ENCODE measurements at places on chromosomes 5 and 9.

DNA sequence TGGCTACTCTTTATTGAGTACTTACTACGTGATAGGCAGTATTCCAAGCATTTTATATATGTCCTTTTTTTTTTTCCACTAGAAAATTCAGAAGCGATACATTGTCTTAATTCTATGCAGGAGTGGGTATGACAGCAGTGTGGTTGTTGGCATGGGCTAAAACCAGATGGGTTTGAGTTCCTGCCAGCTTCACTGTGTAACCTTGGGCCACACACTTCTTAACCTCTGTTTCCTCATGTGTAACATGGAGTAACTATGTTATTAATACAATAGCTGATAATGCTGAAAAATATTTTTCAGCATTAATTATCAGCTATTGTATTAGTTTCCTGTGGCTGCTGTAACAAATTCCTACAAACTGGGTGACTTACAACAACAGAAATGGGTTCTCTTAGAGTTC lies 12.0 kb downstream of the SNX18 start:
- H3K36me3 ChIP-seq = no peaks in the 10 kb centered on the region
- H3K27me3 ChIP-seq = no peaks in the 10 kb centered on the region
- DNase-seq = no peak
- H3K4me3 ChIP-seq = no peak overlapping the region

DNA sequence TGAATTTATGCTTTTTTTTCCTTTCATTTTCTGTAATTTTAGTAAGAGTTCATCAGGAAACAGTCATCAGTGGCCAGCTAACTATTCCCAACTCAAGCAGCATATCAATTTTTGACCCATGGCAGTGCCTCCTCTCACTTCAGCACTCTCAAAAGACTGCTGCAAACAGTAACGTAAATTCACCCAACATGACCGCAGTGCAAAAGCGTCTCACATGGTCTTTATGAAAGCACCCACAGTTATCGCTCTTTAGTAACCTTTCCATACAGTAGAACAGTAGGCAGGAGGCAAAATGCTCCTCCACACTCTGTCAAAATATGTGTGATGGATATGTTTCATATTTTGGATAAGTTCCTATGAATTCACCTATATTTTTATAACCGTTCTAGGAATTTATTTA lies 48.6 kb downstream of the PARP8 start:
- no peaks in the 10 kb centered on the region for H3K27me3 ChIP-seq
- H3K27ac ChIP-seq = no peak overlapping the region
- H3K36me3 ChIP-seq = no peaks in the 10 kb centered on the region
- DNase-seq = no peak

DNA sequence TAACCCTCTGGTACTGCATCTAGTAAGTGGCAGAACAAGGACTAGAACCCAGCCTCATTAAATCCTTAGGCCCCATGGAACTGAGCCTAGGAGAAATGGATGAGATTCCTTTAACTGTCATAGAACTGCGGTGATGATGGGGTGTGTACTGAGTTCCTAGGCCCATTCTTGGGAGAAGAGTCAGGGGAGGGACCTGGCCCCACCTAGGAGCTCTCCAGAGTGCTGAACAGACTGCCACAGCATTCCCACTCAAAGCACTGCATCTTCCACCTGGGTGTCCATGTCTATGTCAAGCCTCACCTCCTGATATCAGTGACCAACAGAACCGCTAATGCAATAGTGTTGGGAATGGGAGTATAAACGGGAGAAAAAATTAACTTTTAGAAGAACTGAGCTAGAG lies 36.6 kb downstream of the TTLL11 start:
- no peaks in the 10 kb centered on the region for H3K36me3 ChIP-seq
- H3K4me1 ChIP-seq = peaks cover 44% of the 10 kb centered on the region
- no peak overlapping the region for H3K4me3 ChIP-seq
- DNase-seq = peak; percentile 37
- H3K27me3 ChIP-seq = no peaks in the 10 kb centered on the region

- no peaks in the 10 kb centered on the region for H3K4me1 ChIP-seq
- no peak for DNase-seq
- H3K36me3 ChIP-seq = no peaks in the 10 kb centered on the region
- peaks cover 32% of the 10 kb centered on the region for H3K27me3 ChIP-seq
- H3K27ac ChIP-seq = no peak overlapping the region
Observed at GRCh38 chr5:171614511-171614910, 171.1 kb upstream of the SMIM23 start.

DNA sequence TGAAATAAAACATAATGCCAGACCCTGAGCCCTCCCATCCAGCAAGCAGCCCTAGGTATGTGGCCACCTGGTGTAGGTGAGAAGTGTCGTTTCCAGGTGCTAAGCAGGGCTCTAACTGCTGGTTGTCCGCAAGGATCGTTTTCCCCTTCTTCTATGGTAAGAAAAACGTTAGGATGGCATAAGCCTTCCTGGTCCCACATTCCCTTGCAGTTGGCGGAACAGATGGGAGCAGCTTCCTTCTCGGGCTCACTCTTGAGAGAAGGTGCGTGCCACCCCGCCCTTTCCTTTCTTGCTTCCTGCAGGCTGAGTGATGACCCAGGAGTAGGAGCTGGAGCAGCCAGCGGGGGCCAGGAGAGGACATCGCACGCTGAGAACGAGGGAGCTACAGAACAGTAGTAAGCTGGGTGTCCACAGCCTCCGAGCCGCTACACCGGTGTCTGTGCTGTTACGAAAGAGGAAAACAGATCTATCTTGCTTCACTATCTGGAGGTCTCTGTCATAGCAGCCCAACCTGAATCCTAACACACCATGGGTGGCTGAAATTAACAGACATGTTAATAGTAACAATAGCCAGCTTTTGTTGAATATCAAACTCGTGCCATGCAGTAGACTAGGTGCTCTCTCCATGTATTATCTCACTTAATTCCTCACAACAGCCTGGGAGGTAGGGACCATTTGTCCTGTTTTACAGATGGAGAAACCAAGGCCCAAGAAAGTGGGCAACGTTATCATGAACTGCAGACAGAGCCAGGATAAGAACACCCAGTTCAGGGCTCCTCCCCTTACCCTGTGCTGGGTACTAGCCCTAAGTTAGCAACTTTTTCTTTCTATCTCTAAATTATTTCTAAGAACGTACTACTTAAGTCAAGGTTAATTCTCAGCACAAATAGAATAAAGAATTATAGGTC lies 139.8 kb downstream of the COL23A1 start:
- DNase-seq = no peak
- H3K27me3 ChIP-seq = no peaks in the 10 kb centered on the region

- DNase-seq = no peak
- no peaks in the 10 kb centered on the region for H3K36me3 ChIP-seq
- no peaks in the 10 kb centered on the region for H3K4me1 ChIP-seq
- H3K27ac ChIP-seq = no peak overlapping the region
- H3K27me3 ChIP-seq = no peaks in the 10 kb centered on the region
Observed at GRCh38 chr5:138663561-138663960, 88.4 kb upstream of the HSPA9 start.

- no peak for DNase-seq
- no peak overlapping the region for H3K27ac ChIP-seq
- no peaks in the 10 kb centered on the region for H3K27me3 ChIP-seq
- no peaks in the 10 kb centered on the region for H3K36me3 ChIP-seq
- no peak overlapping the region for H3K4me3 ChIP-seq
- no peaks in the 10 kb centered on the region for H3K4me1 ChIP-seq
Observed at GRCh38 chr5:73808911-73809310, 182.9 kb downstream of the ARHGEF28 start.

DNA sequence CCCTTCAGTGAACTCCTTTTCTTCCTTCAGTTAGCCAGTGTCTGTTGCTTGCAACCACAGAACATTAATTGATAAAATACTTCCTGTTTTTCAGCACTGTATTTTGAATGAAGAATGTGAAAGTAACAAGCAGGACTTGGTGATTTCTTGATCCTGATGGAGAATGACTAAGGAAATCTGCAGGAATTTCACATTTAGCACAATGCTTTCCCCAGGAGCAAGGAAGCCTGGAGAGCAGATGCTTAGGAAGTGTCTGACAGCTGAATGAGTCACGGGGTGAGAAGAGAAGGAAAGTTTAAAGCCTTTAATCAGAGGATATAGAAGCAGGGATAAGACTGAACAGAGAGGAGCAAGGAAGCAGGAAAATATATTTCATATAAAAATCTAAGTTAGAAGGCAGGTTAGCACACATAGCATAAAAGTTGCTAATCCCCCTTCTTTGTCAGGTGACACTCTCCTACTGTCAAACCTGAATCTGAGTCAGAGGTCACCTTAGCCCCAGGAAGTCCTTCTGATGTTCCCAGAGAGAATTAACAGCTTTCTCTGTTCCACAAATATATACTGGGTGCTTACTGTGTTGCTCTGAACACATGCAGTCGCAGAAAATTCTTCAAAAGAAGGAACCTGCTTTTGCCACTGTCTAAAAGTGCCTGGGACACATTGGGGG lies 59.7 kb downstream of the GNA14 start:
- no peak overlapping the region for H3K4me3 ChIP-seq
- H3K36me3 ChIP-seq = no peaks in the 10 kb centered on the region
- no peak overlapping the region for H3K27ac ChIP-seq
- peaks cover 10% of the 10 kb centered on the region for H3K4me1 ChIP-seq
- DNase-seq = peak; percentile 90
- H3K27me3 ChIP-seq = 0 out of 2 replicates have a peak, but pooled peaks cover 3% of the 10 kb centered on the region

- H3K36me3 ChIP-seq = no peaks in the 10 kb centered on the region
- H3K4me1 ChIP-seq = peaks cover 35% of the 10 kb centered on the region
- no peaks in the 10 kb centered on the region for H3K27me3 ChIP-seq
- peak overlapping the region; percentile 29 for H3K4me3 ChIP-seq
- H3K27ac ChIP-seq = peak overlapping the region; percentile 41
- DNase-seq = peak; percentile 44
Observed at GRCh38 chr9:76873821-76874220, 32.1 kb downstream of the PRUNE2 start.

DNA sequence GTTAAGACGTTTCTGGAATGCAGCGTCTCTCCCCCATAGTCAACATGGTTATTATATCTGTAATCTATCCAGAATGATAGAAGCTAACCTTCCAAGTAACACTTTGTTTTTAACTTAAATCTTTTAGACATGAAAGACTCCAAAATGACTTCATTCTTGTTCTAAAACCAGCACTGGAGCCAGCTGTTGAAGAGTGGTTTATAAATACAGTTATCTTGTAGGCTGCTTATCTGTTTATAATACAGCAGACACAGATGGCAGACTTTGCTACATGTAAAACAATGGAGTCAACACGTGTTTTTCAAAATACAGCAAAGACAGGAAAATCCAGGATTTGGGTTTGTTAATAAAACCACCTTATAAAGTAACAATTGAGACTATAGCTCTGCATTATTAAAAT lies 48.8 kb upstream of the RETREG1 start:
- H3K4me3 ChIP-seq = no peak overlapping the region
- H3K27me3 ChIP-seq = no peaks in the 10 kb centered on the region
- no peak for DNase-seq
- H3K4me1 ChIP-seq = no peaks in the 10 kb centered on the region

DNA sequence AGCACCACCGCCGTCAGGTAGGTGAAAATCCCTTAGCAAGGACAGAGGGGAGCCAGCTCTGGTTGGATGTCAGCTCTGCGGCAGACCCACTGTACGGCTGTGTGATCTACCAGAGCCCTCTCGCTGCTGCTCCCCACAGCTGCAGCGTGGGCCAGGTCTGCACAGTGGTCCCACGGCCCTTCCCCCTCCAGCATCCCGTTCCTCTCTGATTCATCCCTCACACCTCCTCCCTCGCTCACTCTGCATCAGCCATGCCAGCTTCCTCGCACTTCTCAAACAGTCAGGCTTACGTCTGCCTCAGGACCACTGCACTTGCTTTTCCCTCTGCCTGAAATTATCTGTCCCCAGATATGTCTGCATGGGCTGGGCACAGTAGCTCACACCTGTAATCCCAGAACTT lies 26.6 kb upstream of the CFAP157 start:
- H3K4me1 ChIP-seq = peaks cover 11% of the 10 kb centered on the region
- H3K4me3 ChIP-seq = no peak overlapping the region
- peaks cover 18% of the 10 kb centered on the region for H3K36me3 ChIP-seq
- no peak overlapping the region for H3K27ac ChIP-seq
- no peak for DNase-seq

DNA sequence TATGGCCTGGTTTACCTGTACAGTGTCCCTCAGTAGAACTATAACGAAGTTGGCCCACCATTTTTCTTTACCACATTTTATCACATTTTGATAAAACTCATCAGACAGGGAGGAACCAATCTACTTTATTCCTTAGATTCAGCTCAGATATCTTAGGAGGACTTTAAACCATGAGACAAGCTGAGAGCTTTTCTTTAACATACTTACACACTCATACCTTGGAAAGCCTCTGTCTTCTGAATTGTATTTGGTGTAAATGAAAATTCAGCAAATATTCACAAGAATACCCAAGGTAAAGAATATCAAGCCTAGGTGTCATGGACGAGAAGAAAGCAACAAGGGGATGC lies 313.2 kb downstream of the ENC1 start:
- no peaks in the 10 kb centered on the region for H3K36me3 ChIP-seq
- H3K27me3 ChIP-seq = no peaks in the 10 kb centered on the region
- DNase-seq = peak; percentile 25
- H3K4me1 ChIP-seq = peaks cover 24% of the 10 kb centered on the region

DNA sequence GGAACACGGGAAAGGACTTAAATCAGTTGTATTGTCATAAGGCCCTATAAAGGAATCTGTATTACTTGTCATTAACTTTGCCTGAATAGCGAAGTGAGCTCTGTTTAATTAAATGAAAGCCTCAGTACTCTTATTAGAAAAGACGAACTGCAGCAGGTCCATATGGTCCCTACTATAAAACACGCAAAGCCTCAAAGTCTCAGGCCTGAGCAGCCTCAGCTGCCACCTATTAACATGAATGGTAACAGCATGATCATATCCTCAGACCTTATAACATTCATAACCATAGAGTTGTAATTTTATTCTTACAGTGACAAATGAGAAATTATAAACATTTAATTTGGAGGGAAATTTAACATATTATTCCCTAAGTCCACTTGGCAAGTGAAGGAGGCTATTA lies 1113.7 kb upstream of the WWC1 start:
- H3K4me1 ChIP-seq = no peaks in the 10 kb centered on the region
- H3K4me3 ChIP-seq = no peak overlapping the region
- no peak overlapping the region for H3K27ac ChIP-seq
- no peaks in the 10 kb centered on the region for H3K27me3 ChIP-seq
- no peaks in the 10 kb centered on the region for H3K36me3 ChIP-seq
